ENCODE measurements at places on chromosomes 1 and 21.

GRCh38 chr1:221522529-221522940 is 219.4 kb downstream of the DUSP10 start:
- DNase-seq: no peak

GRCh38 chr1:109192433-109192832 is 21.3 kb upstream of the SARS1 start:
- no peak for DNase-seq

DNA sequence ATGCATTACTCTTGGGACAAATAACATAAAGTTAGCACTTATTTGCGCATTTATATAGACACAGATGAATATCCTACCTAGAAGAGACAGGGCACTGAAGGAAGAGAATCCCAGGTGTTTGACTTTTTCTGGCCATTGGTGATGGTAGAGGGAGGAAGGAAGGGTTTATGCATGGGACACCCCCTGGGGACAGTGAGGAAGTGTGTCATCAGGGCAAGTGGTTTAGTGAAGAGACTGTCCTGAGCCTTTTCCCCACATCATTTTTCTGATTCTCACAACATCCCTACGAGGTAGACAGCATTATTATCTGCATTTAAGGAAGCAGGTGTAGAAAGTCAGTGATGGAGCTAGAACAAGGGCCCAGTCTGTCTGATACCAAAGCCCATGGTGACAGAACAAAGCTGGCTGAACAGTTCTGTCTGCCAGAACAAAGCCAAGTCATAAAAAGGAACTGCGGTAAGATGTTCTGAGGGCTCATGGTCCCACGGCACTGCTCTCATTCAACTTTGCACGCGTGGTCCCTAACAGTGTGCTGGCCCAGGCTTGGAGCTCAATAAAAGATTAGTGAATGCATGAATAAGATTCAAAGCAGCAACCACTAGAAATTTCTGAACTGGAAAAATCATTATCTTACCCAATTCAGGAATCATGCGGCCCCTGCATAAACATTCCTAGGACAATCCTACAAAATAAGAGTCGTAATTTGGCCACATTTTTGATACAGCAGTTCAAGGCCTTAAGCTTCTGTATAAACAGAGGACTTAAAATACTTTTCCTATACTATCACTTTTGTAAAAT is 12.2 kb upstream of the CDC42BPA start:
- no peak for DNase-seq

GRCh38 chr1:84861516-84861915 is 31.5 kb downstream of the LPAR3 start:
- no peak for DNase-seq
